ENCODE measurements at places on chromosomes 11 and 22.
A peak's percentile ranks its signal among the peaks of the same experiment; 100 is the strongest.

DNA sequence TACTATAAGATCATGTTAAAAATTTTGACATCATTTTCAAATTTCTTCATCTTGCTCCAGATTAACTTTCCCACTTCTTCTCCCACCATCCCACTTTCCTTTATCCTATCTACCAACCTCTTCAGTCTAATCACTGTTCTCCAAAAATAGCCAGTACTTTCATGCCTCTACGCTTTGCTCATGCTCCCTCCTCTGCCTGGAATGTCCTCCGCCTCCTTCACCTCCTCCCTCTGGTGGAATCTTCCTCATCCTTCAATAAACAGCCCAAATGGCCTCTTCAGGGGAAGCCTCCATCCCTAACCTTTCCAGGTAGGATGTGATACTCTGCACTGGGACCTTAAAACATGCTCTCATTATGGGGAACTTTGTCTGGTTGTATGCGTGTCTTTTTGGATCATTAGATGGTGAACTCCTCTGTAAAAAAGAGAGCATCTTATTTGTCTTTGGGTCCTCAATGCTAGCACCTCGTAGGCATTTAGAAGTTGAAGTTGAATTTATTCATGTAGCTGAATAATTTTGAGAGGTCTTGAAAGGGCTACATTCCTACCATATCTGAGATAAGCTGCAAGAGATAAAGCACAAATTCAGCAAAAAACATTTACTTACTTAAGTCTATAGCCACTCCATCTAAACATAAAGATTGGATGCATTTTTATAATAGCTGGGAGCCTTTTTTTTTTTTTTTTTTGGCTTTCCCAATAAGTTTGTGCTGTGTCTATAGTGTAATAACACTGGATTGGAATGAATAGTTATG lies 8.0 kb upstream of the CSRP3 start:
- ATAC-seq, result no peak

- ATAC-seq, result no peak
These were observed 75.4 kb downstream of the MPPED2 start for GRCh38 chr11:30510750-30511149.

- no peak for ATAC-seq
These were observed 36.1 kb upstream of the TSPAN18 start for GRCh38 chr11:44690651-44691050.

DNA sequence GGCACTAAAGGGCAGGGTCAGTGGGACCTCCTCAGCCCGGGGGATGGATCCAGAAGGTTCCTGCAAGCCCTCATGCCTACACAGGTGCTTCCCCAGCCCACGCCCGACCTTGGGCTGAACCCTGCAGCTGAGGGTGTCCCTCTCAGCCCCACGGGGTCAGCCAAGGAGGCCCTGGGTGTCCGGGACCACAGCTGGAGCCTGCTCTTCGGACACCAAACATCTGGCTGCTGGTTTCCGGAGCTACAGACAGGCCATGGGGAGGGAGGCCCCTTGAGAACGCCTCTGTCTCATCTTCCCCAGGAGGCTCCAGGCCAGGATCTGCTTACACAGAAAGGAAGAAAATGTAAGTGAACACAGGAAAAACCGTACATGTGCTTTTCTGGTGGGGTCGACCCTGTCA lies 355.7 kb downstream of the MN1 start:
- ATAC-seq, result no peak

DNA sequence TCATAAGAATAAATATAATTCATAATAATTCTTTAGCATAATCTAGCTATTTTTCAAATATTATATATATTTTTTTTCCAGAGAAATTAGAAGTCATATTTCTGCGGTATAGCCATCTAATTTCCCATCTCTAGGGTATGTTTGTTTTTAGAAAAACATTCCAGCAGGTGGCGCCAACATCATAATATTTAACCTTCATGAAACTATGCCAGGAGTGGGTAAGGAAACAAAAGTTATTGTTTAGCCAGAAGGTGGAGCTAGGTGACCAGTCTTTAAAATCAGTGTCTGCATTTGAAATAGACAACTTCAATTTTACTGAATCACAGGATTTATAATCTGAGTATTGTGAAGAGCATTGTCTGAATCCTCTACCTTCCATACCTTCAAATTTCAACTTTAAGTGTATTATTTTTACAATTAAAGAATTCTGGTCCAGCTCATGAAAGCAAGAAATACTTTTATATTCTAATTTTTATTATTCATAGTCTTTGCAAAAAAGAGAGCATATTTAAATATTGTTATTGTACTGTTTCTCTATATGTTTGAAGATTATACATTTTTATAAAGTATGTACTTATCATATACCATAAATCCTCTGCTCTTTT lies 15.7 kb upstream of the CCDC179 start:
- peak; percentile 58 for ATAC-seq

GRCh38 chr22:27175021-27175838 lies 517.8 kb downstream of the MIAT start:
- ATAC-seq, result no peak

DNA sequence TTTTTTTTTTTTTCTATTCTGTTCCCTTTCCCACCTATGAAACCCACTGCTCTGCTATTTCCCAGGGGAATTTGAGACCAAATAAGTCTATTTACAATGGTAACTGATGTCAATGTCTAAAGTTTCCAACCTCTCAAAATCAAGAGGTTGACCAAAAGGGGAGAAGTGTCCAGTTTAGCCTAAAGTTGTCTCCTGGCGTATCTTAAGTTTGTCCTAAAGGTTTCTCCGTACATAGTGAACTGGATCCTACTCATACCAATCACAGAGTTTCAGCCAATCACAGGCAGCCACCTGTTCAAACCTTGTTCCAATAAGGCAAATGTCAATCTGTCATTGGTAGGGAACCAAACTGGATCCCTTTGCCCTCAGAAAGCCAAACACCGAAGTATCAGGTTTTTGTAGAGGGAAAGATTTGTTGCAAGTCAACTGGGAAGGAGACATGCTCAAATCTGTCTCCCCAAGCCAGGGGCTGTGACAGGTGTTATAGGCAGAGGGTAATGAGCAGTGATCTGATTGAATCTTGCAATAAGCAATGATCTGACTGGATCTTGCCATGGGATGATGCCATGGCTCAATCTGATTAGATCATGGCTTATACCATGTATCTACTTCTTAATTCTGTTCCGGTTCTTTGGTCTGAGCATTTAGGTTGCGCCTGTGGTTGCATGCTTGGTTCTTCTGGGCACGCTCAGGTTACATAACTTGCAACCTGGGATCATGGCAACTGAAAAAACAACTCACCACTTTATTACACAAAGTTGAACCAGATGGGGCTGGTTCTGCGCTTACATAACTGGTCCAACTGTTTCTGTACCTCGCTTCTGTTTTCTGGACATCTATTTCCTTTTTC lies 1.1 kb upstream of the VPS37C start:
- no peak for ATAC-seq

GRCh38 chr11:114832532-114833125 lies 154.3 kb downstream of the NXPE2 start:
- ATAC-seq, result no peak

DNA sequence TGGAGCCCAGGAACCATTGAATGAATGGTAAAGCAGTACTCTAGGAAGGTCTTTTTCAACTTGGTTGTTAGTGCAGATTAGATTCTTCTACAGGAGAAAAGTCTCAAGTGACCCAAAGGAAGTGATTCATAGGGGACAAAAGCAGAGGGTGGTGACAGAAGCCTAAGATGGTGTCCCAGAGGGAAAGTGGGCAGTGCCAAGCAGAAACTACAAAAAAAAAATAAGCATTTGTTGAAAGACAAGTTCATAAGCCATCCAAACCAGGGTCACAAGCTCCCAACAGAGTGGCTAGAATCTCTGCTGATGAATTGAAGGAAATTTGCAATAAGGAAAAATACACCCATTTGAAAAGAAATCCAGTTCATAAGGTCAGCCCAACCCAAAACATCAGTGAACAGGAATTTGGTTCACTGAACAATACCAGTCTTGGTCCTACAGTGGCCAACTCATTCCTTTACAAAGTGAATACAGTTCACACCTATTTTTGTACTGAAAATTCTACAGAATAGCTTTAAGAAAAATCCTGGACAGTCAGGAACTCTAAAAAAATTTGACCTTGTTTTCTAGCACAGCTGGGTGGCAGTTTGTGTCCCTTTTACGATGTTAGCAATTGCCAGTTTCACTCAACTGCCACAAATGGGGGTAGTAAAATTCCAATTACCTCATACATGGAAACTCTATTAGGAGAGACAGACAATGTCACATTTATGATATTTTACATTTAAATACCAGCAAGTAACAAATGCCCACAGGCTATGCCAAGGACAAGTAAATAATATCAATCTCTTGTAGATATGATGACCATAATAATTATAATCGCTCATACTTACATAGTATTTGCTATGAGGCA lies 21.6 kb upstream of the NUP160 start:
- no peak for ATAC-seq

GRCh38 chr11:85483861-85484260 lies 143.3 kb downstream of the DLG2 start:
- ATAC-seq, result no peak

GRCh38 chr11:109236696-109237095 lies 185.3 kb upstream of the C11orf87 start:
- ATAC-seq, result no peak

DNA sequence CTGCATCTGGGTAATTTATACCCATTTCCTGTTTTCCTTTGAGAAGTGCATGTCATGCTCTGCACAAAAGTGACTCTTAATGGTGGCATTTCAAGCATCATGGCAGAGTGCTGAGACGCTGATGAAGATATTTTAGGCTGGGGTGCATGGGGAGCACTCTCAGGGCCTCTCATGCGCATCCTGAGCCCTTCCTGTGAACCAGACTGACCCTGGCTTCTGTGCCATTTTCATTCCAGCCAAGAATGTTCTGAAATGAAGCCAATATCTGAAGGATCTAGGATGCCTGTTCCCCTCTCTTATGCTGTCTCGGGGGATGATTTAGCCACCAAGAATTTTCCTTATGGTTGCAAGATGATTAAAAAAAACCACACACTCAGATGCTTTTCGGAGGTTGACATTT lies 61.5 kb downstream of the MIAT start:
- ATAC-seq, result no peak

DNA sequence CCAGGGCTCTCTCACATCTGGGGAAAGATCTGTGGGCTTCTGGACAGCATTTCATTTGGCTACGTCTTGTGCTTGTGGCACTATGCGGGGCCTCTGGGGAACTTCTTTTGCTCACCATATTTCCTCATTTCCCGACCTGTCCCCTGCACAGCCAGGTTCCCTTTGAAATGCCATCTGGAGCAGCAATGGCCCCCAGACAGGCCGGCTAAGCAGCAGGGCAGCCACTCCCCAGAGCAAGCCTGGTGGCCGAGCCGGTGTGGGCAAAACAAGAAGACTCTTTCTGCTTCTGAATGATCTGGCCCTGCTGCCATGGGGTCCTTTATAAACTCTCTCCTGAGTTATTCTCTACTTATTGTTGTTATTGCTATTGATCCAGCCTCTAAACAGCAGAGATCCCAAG lies 190.7 kb upstream of the NECTIN1 start:
- ATAC-seq, result no peak

DNA sequence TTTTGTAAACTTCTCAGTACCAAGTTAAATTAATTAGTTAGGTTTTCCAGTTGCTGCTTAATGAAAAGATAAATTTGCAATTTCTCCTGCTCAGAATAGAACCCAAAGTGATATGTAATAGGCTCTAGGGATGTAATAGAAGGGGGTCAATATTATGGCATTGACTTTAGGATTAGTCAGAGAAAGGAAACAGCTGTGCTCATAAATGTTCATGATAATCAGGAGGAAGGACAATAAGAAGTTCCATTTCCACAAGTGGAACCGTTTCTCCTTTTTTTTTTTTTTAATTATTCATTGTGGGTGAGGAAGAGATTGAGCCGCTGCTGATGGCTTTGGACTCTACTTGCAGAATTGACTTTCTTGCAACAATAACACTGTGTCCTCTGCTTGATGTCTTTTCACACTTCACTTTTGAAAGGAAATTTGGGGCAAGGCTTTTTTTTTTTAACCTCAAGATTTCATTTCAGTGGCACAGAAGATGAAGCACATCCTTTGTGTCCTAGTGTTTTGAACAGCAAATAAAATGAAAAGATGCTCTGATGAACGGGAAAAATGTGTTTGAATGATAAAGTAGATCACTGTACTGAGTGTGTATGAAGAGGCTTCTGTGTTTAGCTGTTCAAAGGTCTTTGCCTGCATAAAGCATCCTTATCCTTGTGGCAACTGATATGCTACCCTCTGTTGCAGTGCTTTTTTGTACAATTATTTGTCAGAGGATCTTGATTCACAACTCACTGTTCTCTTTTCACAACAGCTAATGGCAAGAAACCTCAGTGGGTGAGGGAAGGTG lies 62.4 kb downstream of the GAS2 start:
- no peak for ATAC-seq

- no peak for ATAC-seq
These were observed 3.7 kb downstream of the PHRF1 start for GRCh38 chr11:579830-580601.

GRCh38 chr11:27673979-27674663 lies 26.1 kb downstream of the BDNF start:
- ATAC-seq, result no peak

DNA sequence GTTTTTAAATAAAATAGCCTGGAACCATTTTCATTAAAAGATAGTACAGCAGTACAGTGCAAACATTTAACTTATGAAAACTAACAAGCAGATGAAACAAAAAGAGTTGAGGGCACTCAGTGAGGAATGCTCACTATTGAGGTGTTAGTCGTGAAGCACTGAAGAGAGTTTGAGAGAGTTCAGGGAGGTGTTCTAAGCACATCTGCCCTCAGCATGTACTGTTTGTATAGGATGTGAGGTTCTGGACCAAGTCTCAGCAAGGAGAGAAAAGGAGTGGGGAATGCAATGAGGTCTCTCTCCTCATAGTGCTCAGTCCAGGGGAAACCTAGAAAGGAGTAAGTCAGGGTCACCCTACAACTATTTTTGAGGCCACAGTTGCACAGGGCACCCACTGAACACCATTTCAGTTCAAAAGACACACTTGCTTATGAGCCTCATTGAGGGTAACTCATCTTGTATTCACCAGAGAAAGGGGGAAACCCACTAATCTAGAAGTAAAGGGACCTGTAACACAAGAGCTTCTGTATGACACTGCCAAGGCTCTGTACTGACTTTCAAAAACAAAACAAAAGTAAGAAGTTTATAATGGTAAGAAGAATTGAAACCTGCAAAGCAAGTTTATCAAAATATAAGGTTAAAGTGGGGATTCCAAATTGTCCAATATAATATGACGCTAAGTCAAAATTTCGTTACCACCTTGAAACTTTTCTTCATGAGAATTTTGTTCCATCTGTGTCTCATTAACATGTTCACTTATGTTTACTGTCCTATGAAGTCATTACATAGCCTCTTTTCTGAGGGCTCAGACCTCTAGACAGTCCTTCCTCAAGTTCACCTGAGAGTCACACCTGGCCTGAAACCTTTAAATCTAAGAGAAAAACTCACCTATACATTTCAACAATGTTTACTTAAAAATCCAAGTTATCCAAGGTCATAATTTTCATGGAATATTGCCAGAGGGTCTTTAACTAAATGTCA lies 275.3 kb downstream of the ETS1 start:
- peak; percentile 93 for ATAC-seq

DNA sequence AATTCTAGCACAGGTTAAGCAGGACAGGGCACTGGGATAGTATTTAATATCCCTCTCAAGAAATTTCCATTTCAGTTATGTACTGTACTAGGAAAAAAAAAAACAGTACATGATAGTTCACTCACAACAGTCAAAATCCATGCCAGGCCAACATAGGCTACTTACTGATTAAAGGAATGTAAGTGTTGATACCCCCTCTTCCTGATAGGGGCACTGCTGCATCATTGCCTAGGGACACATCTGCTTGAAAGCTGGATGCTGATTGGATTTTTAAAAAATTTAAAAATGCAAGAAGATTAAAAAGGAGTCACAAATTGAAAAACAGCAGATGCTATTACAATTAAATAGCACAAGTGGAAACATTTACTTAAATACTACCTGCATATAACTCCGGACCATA lies 43.4 kb downstream of the APOL5 start:
- ATAC-seq, result no peak

GRCh38 chr22:45033136-45033535 lies 23.3 kb upstream of the PHF21B start:
- ATAC-seq, result no peak

Data from activated CD4-positive, CD25-positive, alpha-beta regulatory T cell treated with anti-CD3 and anti-CD28 coated beads, Interleukin-2, amount 50 U/mL, for 24 hours (primary cell).